Daoy (cell line): ENCODE measurements at places on chromosomes 2 and 18. TPM values are rescaled to one million over a fixed set of nuclear protein-coding genes. Genes with fewer than 3 reads are reported as not detected.

TBC1D8 gene
- total RNA-seq: 4.4 and 5.1 TPM in 2 replicates

MTX2 gene
- 37.1 and 53.4 TPM in 2 replicates for total RNA-seq

PRKAG3 gene
- total RNA-seq: not detected in 2 replicates

PID1 gene
- 6.1 and 7.2 TPM in 2 replicates for total RNA-seq

GEN1 gene
- total RNA-seq: 12.4 and 33.0 TPM in 2 replicates

TRABD2A gene
- 4.4 and 4.7 TPM in 2 replicates for total RNA-seq

SERPINB4 gene
- total RNA-seq: not detected in 2 replicates

MC4R gene
- total RNA-seq: not detected in 2 replicates

- DNase-seq: no peak
These were observed 6.5 kb downstream of the RNF103 start for GRCh38 chr2:86617153-86617552.

- DNase-seq: no peak
These were observed 53.5 kb upstream of the SLC38A11 start for GRCh38 chr2:165008730-165009315.

- DNase-seq: no peak
These were observed 630.8 kb downstream of the NR4A2 start for GRCh38 chr2:155701721-155702120.

- no peak for DNase-seq
These were observed 641.9 kb downstream of the SLC4A3 start for GRCh38 chr2:220269367-220269766.

DNA sequence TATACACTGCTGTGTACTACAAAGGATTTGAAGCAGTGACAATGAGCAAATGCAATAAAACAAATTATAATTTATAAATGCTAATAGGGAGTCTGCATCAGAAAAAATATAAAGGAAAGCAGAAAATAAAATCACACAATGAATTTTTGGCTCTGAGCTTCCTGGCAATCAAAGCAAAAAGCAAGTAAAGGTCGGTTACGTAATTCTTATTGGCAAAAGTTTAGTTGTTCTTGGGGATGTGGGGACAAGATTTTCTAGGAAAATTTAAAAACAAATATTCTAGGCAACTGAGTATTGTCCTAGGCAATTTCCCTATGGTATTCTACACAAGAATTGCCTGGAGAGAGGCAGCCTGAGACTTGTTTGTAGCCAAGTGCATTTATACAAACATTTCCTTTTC, 1.8 kb downstream of the ORC2 start:
- no peak for DNase-seq

DNA sequence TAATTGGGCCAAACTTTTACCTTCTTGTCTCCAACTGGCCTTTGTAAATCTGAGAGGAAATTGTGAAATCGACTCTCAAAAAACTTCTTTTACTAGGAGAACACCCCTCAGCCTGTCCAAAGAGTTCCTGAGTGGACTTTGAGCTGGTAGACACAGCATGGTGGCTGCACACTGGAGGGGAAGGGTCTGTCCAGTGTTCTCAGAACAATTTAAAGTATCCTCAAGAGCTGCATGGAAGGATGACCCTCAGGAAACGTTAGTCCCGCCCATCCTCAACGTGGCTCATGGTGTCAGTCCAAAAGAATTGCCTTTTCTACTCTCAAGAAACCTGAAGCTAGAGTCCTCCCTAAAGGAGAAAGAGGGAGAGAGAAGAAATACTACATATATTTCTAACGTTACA, 182.7 kb downstream of the EPHA4 start:
- DNase-seq: no peak

DNA sequence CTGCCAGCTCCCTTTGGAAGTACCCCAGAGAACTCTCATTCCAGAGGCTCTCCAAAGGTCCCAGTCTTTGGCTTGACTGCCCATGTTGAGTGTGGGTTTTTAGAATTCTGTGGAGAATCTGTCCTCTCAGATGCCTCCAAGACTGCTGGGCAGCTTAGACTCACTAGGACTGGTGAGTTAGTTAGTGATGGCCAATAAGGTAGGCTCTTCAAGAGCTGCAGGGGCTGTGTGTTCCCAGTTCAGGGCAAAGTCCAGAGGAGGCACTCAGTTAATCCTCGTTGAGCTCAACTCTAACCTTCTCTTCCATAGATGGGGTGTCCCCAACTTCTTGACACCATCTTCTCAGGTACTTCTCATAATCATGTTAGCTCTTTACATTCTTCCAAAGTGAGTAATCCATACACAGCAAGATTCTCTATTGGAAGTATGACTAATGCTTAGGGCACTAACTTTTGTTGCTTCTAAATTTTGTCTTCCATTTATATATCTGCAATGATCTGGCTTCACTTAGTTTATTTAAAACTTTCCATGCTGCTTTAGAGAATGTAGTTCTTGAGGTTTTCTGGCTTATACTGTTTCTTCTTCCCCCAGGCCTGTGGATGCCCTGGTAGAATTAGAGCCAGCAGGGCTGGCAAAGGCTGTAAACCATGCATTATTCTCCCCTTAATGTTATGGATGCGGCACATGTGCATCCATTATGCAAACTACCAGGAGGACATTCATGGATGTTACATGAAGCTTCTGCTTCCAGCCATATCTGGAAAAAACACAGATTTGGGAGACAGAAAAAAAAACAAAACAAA, 88.9 kb downstream of the POLE4 start:
- no peak for DNase-seq

GRCh38 chr2:54999182-54999581, 51.1 kb downstream of the RTN4 start:
- peak; percentile 11 for DNase-seq

DNA sequence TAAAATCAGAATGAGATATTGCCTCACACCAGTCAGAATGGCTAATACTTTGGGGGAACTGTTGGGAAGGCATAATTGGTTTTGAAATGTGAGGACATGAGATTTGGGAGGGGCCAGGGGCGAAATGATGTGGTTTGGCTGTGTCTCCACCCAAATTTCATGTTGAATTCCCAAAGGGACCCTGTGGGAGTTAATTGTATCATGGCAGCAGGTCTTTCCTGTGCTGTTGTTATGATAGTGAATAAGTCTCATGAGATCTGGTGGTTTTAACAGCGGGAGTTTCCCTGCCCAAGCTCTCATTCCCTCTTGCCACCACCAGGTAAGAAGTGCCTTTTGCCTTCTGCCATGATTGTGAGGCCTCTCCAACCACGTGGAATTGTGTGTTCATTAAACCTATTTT, 59.6 kb downstream of the CSRNP3 start:
- DNase-seq: peak; percentile 72
